ENCODE measurements at places on chromosomes 2 and 18.

GRCh38 chr18:44715842-44716241, 35.2 kb downstream of the SETBP1 start:
- DNase-seq, result no peak

GRCh38 chr2:233141901-233142300, 81.8 kb downstream of the INPP5D start:
- no peak for DNase-seq

DNA sequence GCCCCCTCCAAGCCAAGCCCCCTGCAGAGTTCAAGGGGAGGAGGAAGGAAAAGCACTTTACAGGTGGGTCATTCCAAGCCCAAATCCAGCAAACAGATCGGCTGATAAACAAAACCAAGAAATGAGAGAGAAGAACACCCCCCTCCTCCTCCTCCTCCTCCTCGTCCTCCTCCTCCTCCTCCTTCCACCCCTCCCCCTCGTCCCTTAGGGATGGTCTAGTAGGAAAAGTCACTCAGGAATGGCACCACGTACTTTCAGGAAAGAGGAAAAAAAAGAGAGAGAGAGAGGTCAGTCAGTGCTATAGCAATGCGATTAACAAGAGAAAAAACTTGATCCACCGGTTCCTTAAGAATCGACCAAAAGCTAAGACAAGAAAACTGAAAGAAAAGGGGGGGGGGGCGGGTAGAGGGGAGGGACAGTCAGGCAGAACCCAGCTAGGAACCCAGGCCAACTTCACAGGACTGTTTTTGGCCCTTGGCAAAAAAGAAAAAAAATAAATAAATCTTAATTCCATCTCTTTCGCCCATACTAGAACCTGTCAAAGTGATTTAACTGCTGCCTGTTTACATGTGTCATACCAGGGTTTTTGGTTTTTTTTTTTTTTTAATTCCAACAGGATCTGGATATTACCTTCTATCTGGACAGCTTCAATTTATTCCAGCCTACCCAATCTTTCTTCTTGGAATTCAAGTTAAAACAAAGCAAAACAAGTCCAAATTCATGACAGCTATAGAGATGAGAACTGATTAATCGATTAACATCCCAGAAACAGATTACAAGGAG, 906 bp downstream of the IKZF2 start:
- peak; percentile 36 for DNase-seq

DNA sequence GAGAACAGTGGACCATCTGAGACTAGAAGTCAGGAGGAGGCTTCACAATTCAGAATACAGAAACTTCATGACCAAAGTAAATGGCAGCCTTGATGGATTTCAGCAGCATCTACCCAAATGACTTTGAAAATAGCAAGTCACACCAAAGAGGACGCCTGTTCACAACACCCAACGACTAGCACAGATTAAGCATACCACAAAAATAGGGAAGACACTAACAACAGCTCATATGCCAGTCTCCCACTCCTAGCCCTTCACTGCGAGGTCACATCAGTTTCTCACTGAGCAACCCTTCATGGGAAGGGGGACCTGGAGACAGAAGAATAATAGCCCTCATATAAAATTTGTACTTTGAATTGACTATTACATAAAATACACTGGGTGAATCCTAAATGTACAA, 228.4 kb upstream of the SLC39A10 start:
- no peak for DNase-seq

DNA sequence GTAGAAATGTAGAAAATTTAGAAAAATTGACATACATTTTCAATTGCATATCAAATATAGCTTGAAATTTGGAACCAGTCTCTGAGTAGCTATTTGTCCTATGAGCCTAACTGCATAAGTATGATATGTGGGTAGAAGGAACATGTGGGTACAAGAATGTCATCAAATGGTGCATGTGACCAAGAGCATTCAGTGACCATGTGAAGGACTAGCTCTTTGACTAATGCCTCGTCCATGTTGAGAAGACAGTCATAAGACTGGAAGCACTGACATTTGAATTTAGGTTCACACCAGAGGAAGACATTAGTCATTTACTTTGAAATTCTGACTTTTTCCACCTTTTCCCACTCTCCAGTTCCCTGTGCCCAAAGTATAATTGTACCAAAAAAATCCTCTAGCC, 12.6 kb downstream of the MRPL44 start:
- DNase-seq, result no peak

- no peak for DNase-seq
These were observed 41.0 kb downstream of the GLI2 start for GRCh38 chr2:120776649-120777048.

- no peak for DNase-seq
These were observed 27.3 kb downstream of the TIMM21 start for GRCh38 chr18:74175658-74176057.

DNA sequence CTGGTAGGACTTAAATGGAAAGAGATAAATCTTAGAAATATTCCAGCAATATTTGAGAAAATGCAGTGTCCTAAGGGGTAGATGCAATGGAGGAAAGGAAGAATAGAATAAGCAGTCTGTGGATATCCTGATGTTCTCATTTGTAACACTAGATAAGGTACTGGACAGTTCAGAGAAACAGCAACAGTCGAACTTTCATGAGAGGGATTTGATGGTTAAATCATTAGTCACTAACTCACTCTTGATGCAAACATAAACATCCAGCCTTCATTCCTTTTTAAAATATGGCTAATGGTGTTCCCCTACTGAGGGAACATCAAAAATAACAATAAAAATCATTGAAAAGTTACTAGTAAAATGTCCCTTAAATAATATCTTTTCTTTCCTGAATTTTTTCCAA, 211.4 kb upstream of the SLC39A10 start:
- DNase-seq, result no peak

DNA sequence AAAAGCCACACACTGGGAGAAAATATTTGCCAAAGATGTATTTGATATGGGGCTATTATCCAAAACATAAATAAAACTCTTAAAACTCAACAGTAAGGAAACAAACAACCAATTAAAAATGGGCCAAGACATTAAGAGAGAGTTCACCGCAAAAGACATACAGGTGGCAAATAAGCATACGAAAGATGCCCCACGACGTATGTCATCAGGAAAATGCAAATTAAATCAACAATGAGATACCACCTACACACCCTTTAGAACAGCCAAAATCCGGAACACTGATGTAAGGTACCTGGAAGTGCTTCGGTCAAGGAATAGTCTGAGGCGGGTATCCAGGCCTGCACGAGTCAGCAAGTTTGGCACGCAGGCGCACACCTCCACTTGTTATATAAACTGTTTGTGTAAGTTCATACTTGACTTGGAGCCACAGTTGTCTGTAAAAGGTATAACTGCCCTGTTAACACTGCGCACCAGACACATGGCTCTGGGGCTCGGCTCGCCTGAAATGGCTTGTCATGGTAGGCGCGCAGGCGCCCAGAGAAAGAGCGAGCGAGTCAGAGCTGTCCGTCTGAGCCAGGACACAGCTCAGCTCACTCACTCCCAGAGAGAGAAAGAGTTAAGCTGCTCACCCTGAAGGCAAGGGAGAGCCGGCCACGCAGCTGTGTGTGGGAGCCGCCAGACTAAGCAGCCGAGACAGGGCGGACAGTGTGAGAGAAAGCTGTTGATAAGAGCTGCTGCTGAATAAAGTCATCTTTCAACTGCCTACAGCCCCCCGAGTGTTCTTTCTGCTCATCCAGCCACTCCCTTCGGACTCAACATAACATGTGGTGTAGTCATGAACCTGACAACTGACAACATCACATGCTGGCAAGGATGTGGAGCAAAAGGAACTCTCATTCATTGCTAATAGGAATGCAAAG, 87.3 kb downstream of the HNRNPLL start:
- DNase-seq, result peak; percentile 59

DNA sequence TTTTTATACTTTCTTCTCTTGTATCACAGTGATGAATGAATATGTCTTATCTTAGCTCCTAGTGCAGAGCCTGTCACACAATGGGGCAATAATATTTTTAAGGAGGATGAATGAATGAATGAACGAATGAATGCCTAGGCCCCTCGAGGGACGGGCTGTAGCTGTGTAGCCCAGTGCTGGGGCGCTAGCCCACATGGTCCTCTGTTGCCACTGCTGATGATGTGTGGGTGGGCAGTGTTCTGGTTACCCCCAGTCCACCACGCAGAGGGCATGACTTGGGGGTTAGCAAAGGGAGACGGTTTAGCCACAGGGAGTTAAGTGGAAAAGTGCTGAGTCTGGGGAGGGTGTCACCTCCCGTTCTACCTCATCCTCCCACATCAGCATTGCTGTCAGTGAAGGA, 134.2 kb downstream of the SMAD7 start:
- no peak for DNase-seq

GRCh38 chr2:623130-623922, 53.9 kb downstream of the TMEM18 start:
- no peak for DNase-seq

GRCh38 chr2:138444411-138444810, 57.2 kb upstream of the SPOPL start:
- DNase-seq, result no peak

DNA sequence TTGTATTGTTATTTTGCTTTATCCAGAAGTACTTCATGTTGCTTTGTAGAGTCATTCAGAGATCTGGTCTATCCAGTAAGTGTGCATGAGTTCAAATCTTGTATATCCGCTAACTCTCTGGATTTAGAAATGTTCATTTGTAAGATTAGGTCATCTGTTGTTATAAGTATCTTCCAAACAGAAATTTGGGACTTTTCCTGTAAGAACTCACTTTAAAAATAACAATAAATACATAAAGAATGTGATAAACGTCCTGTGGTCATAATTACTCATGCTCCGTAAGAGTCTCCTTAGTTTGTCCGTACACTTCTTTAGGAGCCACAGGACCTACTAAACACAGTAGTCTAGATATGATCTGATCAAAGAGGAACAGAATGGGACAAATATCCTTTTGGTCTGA, 699.9 kb upstream of the SLC8A1 start:
- no peak for DNase-seq

DNA sequence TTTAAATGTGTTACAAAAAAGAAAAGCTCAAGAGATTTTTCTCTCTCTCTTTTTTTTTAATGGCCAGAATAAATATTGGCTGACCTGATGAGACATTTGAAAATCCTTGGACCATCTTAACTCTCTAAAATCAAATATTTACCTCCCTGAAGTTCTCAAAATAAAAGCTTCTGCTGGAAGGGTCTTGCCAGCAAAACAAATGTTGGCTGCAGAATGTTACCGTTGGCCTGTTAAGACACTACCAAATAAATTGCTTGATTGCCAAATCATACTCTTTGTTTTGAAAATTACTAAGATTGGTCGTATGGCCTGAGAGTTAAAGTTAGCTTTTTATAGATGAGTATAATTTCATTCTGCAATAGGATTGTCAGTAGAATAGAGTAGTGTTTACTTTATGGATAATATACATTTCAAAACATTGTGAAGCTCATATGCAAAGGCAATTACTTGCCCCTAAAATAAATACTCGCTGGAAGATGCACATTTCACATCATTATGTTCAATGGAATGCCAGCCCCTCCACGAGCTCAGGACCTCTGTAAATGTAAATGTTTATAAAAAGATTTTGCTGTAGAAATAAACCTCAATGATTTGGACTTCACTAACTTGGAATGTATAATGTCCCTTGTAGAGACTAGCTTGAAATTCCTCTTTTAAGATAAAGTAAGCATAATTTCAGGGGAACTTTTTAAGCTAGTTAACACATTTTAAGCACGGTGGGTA, 193.4 kb downstream of the SOX11 start:
- DNase-seq, result no peak

GRCh38 chr2:143489145-143489544, 359.9 kb downstream of the ARHGAP15 start:
- DNase-seq, result no peak

DNA sequence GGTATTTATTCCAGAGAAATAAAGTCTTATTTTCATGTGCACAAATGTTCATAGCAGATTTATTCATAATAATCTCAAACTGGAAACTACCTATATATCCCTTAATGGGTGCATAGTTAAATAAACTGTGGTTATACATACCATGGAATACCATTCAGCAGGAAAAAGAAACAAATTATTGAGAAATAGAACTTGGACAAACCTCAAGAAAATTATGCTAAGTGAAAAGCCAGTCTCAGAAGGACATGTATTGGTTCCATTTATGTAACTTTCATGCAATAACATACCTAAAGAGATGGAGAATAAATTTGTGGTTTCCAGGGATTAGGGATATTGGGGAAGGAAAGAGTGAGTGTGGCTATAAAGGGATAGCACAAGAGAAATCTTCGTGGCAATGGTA, 452.6 kb downstream of the SETBP1 start:
- no peak for DNase-seq

- DNase-seq, result no peak
These were observed 288.3 kb downstream of the CYP26B1 start for GRCh38 chr2:71859211-71859847.

DNA sequence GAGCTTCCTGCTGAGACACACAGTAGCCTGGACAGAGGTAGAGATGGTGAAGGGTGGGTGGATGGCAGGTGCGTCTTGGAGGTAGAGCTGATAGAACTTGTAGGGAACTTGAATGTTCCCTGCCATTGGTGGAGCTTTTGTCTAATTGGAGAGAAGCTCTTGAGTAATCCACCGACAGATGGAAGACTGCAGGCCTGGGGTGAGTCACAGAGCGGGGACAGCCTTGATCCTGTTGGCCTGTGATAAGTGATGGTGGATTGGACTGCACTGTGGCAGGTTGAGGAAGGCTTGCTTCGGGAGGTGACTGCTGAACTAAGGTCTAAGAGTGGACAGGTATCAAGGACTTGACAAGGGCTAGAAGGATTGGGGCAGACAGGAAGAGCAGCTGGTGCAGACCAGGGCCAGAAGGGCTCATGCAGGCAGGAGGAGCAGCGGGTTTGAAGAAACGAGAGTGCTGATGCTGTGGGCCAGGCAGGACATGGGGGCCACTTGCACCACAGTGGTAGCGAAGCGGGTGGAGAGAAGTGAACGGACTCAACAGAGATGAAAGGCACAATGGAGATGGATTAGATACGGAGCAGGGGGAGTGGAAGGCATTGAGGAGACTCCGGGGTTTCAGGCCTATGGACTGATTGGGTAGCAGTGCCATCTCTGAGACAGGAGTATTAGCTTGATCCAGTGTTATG, 16.3 kb downstream of the CABLES1 start:
- DNase-seq, result no peak

- no peak for DNase-seq
These were observed 261.0 kb downstream of the ARHGAP15 start for GRCh38 chr2:143390171-143390570.
